ENCODE measurements at places on chromosomes 3 and 15.

DNA sequence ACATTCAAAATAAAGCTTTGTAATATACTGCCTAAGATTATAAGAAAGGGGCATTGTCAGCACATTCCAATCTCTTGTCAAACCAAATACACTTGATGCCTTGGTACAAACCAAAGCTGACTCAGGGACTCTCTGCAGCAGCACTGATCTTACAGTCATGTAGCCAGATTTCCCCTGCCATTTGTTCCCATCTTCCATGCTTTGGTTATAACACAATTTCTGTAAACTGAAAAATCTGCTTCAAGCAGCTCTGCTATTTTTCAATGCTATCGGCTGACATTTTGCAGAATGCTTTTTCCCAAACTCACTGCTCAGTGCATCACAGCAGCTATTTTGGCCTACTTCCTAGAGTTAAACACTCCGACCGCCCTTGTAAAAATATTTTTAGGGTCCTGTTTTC lies 18.2 kb downstream of the PLOD2 start:
- H3K4me1 ChIP-seq = peaks cover 46% of the 10 kb centered on the region
- H3K27me3 ChIP-seq = no peaks in the 10 kb centered on the region
- no peaks in the 10 kb centered on the region for H3K36me3 ChIP-seq
- no peak for DNase-seq
- peak overlapping the region; percentile 57 for H3K27ac ChIP-seq

GRCh38 chr3:70744536-70744935 lies 432.1 kb upstream of the MDFIC2 start:
- H3K4me1 ChIP-seq = no peaks in the 10 kb centered on the region
- H3K27me3 ChIP-seq = no peaks in the 10 kb centered on the region
- no peak overlapping the region for H3K4me3 ChIP-seq
- H3K27ac ChIP-seq = no peak overlapping the region
- H3K36me3 ChIP-seq = no peaks in the 10 kb centered on the region

- H3K27ac ChIP-seq = no peak overlapping the region
- DNase-seq = no peak
- H3K4me3 ChIP-seq = no peak overlapping the region
- H3K27me3 ChIP-seq = no peaks in the 10 kb centered on the region
- no peaks in the 10 kb centered on the region for H3K4me1 ChIP-seq
- H3K36me3 ChIP-seq = no peaks in the 10 kb centered on the region
Observed at GRCh38 chr3:67048715-67049074, 50.6 kb downstream of the KBTBD8 start.

GRCh38 chr15:90099868-90100831 lies 2.1 kb downstream of the IDH2 start:
- no peaks in the 10 kb centered on the region for H3K27me3 ChIP-seq
- H3K27ac ChIP-seq = peak overlapping the region; percentile 97
- H3K4me3 ChIP-seq = peak overlapping the region; percentile 87
- H3K36me3 ChIP-seq = no peaks in the 10 kb centered on the region
- H3K4me1 ChIP-seq = peaks cover 76% of the 10 kb centered on the region

DNA sequence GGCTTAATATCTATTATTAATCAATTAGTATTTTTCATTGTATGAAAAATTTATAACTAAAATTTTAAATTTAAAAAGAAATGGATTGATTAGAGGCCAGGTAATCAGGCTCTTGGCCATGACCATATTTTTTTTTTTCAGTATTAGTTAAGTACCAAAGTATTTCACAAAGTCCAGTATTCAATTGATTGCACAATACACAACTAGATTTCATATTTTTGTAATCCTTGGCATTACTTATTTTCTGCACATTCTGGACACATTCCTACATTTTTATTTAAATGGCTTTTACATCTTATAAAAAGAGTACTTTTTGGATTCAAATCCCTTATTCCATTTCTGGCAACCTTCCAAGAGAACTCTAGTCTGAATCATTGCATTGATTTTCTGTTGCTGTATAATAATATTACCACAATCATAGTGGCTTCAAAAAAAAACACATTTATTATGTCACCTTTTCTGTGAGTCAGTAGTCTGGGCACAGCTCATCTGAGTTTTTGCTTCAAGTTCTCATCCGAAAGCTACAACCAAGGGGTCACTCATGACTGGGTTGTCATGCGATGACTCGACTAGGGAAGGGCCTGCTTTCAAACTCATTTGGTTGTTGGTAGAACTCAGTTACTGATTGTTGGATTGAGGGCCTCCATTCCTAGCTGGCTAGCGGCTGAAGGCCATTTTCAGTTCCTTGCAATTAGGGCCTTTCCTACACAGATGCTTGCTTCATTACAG lies 90.7 kb downstream of the CNTN6 start:
- H3K27ac ChIP-seq = no peak overlapping the region
- no peaks in the 10 kb centered on the region for H3K36me3 ChIP-seq
- no peak for DNase-seq
- no peaks in the 10 kb centered on the region for H3K27me3 ChIP-seq

GRCh38 chr15:78663703-78664102 lies 22.7 kb upstream of the CHRNB4 start:
- H3K4me1 ChIP-seq = no peaks in the 10 kb centered on the region
- H3K36me3 ChIP-seq = no peaks in the 10 kb centered on the region
- no peaks in the 10 kb centered on the region for H3K27me3 ChIP-seq
- DNase-seq = no peak

GRCh38 chr3:189449084-189449483 lies 182.1 kb upstream of the TP63 start:
- no peaks in the 10 kb centered on the region for H3K36me3 ChIP-seq
- no peak for DNase-seq
- H3K4me3 ChIP-seq = no peak overlapping the region
